ENCODE measurements at places on chromosomes 2 and 18.

GRCh38 chr2:138486363-138487198, 15.0 kb upstream of the SPOPL start:
- DNase-seq = no peak

GRCh38 chr2:84539729-84540128, 23.4 kb downstream of the DNAH6 start:
- no peak for DNase-seq

- no peak for DNase-seq
These were observed 71.5 kb downstream of the RAB31 start for GRCh38 chr18:9779630-9780029.

DNA sequence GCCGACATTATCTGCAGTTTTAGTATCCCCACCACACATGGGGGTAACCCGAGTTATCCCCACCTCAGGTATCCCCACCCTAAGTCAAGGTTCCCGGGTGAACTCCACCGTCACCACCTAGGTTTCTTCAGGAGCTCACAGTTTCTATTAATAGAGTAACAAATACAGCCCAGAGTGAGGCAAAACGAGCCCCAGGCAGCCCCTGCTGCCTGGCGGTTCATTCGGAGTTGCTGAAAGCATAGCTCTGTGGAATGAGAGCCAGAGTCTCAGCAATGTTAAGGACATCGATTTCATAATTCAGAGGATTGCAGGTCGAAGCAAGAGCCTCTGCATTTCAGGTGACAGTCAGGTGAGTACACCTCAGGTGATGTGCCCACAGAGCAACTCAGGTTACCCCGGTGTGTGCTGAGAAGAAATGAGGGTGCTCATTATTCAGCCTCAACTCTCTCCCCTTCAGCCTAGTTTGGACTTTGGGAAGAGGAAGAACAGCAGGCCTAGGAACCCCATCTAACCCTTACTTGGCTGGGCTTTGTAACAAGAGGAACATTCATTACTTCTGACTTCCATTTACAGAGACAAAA, 10.7 kb downstream of the SATB2 start:
- no peak for DNase-seq

DNA sequence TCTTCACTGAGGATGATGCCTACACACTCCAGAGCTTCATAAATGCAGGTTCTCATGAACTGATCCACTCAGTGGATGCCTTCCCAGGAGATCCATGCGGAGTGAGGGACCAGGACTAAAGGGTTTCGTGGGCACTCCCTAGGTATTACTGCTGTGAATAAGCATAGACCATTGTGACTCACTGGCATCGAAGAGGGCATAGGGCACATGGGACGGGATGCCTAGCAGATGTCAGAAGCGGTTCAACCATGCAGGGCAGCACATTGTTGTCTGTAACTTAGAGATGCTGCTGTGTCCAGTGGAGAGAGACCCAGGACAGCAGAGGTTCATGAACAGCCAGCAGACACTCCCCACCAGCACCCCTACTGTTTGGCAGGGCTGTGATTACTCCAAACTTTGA, 17.2 kb downstream of the GKN2 start:
- DNase-seq = no peak

GRCh38 chr2:126669772-126670171, 13.8 kb downstream of the GYPC start:
- DNase-seq = no peak

GRCh38 chr2:69214898-69215297, 172.1 kb downstream of the GFPT1 start:
- no peak for DNase-seq

- peak; percentile 3 for DNase-seq
These were observed 435.3 kb downstream of the TGIF1 start for GRCh38 chr18:3885209-3885792.

DNA sequence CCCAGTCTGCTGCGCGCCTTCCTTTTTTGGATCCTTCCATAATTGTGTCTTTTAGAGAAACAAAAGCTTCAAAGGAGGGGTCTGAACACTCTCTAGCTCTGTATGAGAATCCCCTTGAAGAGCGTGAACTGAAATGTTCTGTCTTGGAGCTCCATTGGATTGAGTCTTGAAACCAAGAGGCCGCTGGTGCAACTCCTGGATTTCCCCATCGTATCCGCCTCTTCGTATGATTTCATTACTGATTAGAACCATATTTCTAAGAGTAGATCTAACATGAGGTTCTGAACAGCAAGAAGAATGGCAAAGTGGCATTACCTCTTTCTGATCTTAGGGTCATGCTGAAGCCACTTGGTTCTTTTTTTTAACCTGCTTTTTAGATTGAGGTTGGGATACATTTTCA, 31.4 kb upstream of the NRP2 start:
- DNase-seq = no peak

GRCh38 chr2:219230059-219230540, 494 bp downstream of the ANKZF1 start:
- peak; percentile 42 for DNase-seq

Data from SW 1271 (cell line).